DMS 273 treated with DMSO at 0.1 percent for 48 hours (cell line): ENCODE measurements at places on chromosomes 3 and 15.

DNA sequence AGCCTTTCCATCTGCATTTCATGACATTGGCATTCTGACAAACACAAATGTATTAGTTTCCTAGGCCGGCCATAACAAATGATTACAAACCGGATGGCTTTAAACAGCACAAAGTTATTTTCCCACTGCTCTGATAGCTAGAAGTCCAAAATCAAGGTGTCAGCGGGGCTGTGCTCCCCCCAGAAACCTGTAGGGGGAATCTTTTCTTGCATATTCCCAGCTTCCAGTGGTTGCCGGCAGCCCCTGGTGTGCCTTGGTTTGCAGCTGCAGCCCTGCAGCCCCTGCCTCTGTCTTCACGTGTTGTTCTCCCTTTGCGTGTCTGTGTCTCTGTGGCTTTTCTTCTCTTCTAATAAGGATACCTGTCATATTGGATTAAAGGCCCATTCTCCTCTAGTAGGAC, 79.0 kb upstream of the CDV3 start:
- no peak for DNase-seq

GRCh38 chr3:100968932-100969906, 24.0 kb downstream of the ABI3BP start:
- DNase-seq, result no peak

GRCh38 chr3:131796111-131796510, 238.7 kb downstream of the CPNE4 start:
- DNase-seq, result no peak

- no peak for DNase-seq
Measured at GRCh38 chr15:59242649-59243048, 36.0 kb downstream of the LDHAL6B start.

GRCh38 chr3:128322030-128323022, 144.4 kb downstream of the DNAJB8 start:
- DNase-seq, result no peak

- DNase-seq, result no peak
Measured at GRCh38 chr15:95170561-95171380, 939.4 kb downstream of the MCTP2 start.

DNA sequence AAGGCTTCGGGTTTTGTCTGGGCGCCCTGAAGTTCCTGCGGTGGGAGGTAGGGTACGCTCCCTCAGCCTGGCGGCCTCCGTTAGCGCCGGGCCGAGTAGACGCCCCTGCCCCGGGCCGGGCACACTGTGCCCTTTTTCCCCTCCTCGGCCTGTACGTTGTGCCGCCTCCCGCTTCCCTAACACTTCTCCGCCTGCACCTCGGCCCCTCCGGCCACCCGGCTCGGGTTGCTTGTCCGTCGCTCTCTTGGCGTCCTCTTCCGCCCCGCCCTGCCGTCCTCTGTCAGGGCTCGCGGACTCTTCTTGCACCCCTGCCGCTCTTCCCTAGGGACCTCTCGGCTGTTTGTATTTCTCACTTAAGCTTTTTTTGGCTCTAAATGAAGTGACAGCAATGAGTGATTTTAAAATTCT, 384 bp downstream of the KNL1 start:
- DNase-seq, result peak; percentile 67

- no peak for DNase-seq
Measured at GRCh38 chr15:78947506-78947905, 2.7 kb upstream of the CTSH start.

DNA sequence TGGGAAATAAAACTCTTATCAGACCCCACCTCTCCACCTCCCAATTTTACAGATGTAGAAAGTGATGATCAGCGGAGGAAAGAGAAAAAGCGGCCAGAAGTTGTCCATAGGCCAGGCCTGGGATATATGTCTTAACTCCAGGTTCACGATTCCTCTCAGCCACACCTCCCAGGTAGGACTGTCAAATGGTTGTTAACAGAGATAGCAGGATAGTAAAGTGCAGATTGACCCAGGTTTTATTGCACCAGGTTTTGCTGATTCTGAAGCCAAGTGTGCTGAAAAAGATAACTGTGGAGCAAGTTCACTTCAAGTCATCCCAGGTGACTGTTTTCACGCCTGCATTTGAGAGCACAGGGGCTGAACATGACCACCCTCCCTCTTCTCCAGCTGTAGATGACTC, 36.1 kb downstream of the LSM3 start:
- no peak for DNase-seq

GRCh38 chr15:48546296-48546695, 99.2 kb downstream of the FBN1 start:
- DNase-seq, result no peak

DNA sequence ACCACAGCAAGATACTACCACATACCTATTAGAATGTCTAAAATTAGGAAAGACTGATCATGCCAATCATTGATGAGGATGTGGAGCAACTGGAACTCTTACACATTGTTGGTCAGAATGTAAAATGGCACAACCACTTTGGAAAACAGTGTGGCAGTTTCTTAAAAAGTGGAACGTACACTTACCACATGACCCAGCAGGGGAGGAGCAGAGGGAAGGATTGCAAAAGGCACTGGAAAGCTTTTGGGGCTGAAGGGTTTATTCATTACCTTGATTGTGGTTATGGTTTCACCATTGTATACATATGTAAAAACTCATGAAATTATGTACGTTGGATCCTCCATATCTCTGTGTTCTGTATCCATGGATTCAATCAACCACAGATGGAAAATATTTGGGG, 3.3 kb upstream of the EHD4 start:
- DNase-seq, result no peak

- DNase-seq, result no peak
Measured at GRCh38 chr15:64100958-64101357, 5.2 kb downstream of the SNX1 start.

GRCh38 chr3:70247955-70248354, 64.5 kb downstream of the MDFIC2 start:
- DNase-seq, result no peak

DNA sequence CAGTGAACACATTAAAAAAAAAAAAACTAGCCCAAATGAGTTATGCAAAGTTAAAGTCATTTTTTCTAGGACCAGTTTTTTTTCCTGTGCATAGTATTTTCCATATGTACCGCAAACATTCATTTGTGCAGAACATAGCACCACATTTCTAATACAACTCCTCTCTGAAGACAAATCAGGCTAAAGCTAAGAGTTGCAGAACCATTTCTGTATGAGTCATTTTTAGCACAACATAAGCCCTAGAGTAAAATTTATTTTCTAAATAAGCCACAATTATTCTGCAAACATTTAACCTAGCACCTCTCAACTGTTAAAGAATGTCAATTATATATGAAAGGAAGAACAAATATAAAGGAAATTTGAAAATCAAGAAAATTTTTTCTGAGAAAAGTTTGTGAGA, 375.8 kb downstream of the TIGIT start:
- no peak for DNase-seq

GRCh38 chr3:30331519-30331918, 274.9 kb upstream of the TGFBR2 start:
- no peak for DNase-seq

DNA sequence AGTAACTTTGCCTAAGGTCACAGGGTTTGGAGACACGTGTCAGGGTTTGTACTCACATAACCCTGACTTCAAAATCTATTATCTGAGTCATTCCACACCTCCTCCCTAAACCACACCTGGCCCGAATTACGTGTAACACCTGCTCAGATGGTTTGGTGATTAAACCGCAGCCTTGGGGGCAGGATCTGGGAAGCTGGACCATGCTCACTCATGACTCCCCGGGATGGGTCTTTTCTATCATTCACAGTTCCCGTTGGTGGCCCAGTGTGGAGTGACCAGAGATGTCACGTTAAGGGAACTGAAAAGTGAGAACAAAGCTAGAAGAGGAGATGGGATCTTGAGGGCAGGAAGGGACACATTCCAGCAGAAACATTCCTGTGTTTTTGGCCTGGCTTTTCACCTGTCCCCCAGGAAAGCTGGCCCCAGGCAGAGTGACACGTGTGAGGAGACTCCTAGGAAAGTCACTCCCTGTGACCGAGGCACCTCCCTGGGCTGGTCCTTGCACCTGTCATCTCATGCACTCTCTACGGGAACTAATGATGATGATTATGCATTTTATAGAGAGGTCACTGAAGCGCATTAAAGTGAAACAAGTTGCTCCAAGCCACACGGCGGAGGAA, 75.4 kb upstream of the POMGNT2 start:
- no peak for DNase-seq

- DNase-seq, result no peak
Measured at GRCh38 chr3:56857178-56857577, 55.4 kb upstream of the ARHGEF3 start.

- DNase-seq, result no peak
Measured at GRCh38 chr3:190526787-190527762, 13.2 kb downstream of the IL1RAP start.

- DNase-seq, result no peak
Measured at GRCh38 chr3:15345608-15346137, 13.3 kb upstream of the SH3BP5 start.

DNA sequence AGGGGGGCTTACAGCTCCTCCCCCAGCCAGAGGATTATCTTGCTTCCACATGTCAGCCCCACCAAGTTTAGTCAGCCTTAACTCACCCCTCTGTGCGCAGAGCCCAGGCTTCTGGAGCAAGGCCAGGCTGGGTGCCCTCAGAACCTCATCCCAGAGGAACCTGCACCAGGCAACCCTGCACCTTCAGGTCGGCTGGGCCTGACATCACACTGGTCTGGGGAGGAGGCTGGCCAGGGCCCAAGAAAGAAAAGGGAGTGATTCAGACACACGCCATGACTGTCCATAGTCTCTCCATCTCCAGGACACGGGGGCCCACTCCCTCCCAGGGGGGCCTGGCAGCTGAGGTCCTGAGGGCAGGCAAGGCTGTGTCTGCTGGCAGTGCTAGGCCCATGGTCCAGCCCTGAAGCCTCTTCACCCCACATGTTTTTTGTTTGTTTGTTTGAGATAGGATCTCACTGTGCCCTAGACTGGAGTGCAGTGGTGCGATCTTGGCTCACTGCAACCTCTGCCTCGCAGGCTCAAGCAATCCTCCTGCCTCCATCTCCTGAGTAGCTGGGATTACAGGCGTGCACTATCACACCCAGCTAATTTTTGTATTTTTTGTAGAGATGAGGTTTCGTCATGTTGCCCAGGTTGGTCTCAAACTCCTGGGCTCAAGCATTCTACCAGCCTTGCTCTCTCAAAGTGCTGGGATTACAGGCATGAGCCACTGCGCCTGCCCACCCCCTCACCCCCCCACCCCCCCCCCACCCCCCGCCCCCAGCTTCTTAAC, 11.1 kb downstream of the TNK2 start:
- DNase-seq, result no peak

DNA sequence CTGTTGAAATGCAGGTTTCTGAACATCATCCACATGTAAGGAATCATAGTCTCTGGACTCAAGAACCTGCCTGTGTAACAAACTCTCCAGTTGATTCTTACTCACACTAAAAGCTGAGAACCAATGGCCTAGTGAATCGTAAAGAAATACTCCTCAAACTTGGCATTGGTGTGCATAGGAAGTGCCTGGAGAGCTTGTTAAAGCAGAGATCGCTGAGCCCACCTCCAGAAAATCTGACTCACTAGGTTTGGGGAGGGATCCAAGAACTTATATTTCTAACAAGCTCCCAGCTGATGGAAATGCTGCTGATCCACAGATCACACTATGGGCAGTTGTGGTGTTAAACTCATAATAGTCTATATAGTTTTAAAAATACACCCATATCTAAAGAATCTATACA, 55.8 kb upstream of the LMCD1 start:
- no peak for DNase-seq

DNA sequence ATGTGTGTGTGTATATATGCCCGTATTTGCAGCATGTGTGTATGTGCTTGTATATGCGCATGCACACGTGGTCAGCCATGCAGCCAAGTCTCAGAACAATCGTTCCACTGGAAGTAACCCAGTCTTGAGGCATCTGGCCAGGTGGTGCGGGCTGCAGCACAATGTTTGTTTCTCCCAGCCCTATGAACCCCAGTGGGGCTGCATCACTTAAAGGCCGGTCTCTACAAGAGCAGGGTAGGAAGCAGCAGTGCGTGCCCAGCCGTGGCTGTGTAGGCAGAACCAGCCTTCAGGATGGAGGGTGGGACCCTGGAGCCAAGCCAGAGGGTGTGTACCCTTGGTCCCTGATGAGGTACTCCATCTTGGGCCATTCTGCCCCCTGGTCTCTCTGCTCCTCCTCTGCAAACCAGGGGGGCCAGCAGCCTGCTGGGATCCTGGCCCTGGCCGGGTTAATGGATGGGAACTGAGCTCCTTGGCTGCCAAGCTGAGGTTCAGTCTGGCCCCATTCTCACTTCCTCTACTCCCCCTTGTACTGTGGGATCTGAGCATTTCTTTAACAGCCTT, 11.8 kb downstream of the KLF13 start:
- no peak for DNase-seq

GRCh38 chr3:192382861-192383260, 344.5 kb downstream of the FGF12 start:
- DNase-seq, result no peak

DNA sequence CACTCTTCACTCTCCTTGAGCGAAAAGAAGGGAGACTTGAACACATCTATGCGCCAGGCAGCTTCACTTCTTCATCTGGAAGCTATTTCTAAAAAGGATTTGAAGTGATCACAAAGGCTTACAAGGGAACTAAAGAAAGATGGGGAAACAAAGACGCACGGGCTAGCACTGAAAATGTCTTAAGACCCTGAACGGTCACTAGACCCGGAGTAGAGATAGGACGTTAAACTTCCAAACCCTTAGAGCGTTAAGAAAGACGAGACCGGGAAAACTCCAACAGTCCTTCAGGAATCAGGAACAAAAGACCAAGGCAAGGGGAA, 47.5 kb upstream of the EPHB3 start:
- DNase-seq, result no peak

- no peak for DNase-seq
Measured at GRCh38 chr3:128077202-128077624, 25.0 kb downstream of the SEC61A1 start.

DNA sequence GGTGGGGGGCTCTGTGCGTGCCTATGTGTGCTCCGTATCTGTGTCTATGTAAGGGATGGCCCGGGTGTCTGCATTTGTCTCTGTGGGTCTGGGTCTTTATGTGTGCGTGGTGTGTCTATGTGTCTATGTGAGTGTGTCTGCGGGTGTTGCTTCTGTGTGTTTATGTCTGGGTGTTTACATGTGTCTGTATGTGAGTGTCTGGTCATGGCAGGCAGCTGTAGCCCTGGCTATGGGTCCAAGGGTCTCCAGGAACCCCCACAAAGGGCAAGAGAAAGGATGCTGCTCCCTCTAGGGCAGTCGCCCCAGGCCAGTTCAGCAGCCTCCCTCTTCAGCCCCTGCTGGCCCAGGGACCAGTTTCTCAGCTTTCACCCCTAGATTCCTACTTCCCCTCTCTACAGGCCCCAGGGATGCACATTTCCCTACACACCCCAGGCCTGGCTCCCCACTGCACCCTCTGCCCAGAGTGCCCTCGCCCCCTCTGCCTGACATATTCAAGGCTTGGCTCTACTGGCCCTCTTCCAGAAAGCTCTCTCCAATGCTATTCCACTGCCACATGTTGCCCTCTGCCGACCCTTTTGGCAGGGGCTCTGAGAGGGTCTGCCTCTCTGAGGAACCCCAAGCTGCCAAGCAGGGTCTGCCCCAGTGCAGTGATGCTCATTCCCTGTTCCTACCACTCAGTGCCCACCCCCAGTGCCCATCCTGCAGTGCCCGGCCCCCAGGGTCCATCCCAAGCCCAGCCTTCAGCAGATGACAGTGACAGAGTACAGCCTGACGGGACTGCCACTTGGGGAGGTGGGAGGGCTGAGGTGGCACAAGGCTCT, 1.0 kb upstream of the MYL3 start:
- DNase-seq, result no peak
